ENCODE measurements at places on chromosomes 2 and 18.

DNA sequence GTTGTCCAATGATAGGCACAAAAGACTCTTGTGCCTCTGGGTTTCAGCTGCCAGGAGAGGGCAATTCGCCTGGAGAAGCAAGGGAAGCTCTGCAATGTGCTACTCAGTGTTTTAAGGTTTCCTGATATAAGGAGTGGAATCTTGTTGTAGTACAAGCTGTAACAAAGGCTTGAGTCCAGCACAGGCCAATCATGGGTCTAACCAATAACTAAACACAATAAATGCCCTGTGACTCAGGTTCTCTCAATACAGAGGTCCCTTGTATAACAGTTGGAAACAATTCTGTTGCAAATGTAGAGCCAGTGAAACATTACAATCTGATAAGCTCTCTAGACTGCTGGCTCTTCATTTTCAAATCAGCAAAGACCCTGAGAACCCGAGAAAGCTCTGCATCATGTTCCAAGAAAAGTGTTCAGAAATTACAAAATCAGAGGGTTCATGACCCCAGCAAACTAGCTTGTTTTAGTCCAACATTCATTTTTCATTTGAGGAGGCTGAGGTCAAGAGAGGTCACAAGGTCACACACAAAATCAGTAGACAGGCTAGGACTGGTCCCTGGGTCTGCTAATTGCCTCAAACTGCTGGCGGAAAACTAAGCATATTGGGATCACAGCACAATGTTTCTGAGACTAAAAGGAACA, 59.0 kb upstream of the DNMT3A start:
- DNase-seq = peak; percentile 20

GRCh38 chr2:148812306-148812705, 62.7 kb upstream of the KIF5C start:
- peak; percentile 54 for DNase-seq

DNA sequence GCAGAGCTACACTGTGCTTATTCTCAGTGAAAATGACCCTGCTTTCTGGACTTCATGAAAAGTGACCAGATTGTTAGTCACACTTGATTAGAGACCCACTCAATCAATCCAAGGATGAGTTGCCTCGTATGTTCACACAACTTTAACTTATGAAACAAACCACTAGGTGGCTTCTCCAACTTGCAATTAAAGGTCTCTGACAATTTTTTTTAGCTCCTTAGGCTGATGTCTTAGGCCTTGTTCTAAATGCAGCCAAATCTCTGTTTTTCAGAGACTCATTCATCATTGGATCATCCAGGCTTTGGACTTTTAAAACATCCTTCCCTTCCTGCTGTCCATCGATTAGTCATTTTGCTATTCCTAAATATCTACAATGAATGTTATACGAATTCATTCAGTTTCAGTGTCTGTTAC, 63.4 kb downstream of the MREG start:
- peak; percentile 65 for DNase-seq

GRCh38 chr2:206415618-206416243, 27.6 kb upstream of the ADAM23 start:
- no peak for DNase-seq

- no peak for DNase-seq
Measured at GRCh38 chr2:221267773-221268425, 304.2 kb downstream of the EPHA4 start.

Data from fibroblast of the aortic adventitia (primary cell).